ENCODE measurements at places on chromosomes 16 and 17.

DNA sequence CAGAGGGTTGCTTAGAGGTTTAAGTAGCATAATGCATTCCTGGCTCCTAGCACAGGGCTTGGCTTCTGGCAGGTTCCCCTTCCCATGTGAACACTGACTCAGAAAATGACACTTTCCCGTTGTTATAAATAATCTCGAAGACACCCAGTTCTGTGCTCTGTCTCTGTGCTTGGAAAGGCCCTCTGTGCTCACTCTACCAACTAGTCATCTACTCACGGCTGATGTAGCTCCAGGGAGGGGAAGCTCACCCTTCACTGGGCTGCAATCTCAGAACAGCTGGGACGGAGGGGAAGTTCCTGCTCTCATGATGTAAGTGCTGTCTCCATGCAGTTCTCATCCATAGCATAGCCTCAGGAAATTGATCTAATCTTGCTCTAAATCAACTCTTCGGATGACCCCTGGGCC is 230.5 kb upstream of the ASIC2 start:
- no peak for DNase-seq

- no peak for DNase-seq
Observed at GRCh38 chr17:40679523-40679907, 14.5 kb upstream of the KRT222 start.

DNA sequence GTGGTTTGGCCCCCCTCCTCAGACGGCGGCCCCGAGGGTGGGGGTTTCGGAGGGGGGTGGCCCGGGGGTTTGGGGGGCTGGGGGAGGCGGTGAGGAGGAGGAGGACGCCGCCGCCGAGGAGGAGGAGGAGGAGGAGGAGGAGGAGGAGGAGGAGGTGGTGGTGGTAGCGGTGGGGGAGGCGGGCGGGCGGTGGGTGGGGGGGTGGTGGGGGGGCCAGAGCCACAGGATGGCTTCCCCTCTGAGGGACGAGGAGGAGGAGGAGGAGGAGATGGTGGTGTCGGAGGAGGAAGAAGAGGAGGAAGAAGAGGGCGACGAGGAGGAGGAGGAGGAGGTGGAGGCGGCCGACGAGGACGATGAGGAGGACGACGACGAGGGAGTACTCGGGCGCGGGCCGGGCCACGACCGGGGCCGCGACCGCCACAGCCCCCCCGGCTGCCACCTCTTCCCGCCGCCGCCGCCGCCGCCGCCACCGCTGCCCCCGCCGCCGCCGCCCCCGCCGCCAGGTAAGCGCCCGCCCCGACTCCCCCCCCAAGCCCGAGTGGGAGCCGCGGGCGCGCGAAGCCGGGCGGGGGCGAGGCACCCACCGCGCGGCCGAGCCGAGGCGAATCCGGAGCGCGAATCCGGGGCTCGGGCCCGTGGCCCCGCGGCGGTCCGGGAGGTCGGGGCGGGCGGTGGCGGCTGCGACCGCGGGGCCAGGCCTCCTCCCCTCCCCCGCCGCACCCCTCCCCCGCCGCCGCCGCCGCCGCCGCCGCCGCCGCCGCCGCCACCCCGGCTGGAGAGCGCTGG is 3.8 kb upstream of the CHD3 start:
- peak; percentile 17 for DNase-seq

DNA sequence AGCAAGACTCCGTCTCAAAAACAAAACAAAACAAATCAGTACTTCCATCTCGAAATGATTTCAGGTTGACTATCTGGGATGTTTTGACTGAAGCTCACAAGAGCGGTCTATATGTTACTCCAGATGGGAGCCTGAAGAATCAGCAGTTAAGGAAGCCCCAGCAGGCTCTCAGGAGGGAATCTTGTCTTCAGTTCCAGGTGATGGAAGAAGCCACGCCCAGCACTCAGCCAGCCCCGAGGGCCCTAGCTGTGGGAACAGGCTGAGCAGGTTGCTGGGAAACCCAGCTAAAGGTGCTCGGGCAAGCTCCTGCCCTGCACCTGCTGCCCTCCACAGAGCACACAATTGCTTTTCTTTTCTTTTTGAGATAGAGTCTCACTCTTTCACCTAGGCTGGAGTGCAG is 32.4 kb downstream of the WIPI1 start:
- no peak for DNase-seq

DNA sequence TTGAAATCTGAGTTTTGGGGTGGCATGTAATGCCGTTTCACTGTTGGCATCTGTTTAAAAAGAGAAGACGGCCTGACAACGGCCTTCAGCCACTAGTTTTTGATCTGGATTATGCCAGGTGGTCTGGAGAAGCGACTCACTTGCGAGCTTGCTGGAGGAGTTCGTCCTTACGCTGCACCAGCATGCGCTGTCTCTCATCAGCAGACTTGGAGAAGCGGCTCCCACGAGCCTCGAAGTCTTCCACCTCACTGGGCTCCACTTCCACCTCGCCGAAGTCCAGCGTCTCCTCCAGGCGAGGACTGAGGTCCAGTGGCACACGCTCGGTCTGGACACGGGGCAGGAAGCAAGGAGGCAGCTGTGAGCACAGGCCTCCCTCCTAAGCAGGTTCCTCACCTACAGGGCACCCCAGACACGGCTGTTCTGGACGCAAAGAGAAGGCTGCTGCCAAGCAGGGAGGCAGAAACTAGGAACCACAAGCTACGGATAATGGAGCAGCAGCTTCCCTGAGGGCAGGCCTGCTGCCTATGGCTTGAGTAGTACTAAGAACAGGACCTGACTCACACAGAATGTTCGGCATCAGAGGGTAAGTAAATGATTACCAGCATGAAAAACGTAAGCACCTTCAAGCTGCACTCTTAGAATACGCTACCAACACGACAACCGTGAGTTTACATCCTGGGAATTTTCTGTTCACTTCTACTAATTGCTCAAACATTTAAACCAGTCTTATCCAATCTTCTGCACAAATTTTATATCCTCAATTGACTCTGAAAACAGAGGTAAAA is 61.4 kb downstream of the AMFR start:
- DNase-seq, result no peak

DNA sequence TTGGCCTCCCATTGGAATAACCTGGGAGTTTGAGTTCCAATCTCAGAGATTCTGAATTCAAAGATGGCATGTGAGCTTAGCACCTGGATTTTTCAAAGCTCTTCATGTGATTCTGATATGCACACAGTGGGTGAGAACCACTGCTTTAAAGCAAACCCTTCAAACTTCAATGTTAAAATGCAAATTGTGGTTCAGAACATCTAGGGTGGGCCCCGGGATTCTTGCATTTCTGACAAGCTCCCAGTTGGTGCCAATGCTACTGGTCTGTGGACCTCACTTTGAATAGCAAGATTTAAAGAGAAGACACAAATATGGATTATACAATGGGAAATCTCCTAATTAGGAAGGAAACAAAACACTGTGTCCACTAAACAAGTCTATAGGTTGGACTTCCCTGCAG is 43.8 kb upstream of the GPRC5B start:
- no peak for DNase-seq

GRCh38 chr16:70377782-70378181 is 31.1 kb downstream of the DDX19A start:
- no peak for DNase-seq

GRCh38 chr16:24347556-24347955 is 91.4 kb downstream of the CACNG3 start:
- no peak for DNase-seq

GRCh38 chr17:68433911-68434508 is 23.3 kb downstream of the WIPI1 start:
- no peak for DNase-seq

DNA sequence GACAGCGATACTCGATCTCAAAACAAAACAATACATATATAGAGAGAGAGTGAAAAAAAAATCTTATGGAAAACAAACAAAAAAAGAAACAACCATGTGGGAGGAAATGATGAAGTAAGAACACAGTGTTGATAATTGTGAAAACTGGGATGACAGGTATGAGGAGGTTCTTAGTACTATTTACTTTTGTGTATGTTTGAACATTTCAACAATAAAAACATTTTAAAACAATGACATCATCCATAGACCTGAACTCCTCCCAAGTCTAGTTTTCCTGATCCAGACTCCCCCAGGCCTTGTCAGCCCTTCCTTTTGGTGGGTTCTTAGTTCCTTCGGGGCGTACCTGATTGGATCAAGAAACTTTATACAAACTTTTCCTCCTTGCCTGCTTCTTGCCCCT is 51.7 kb downstream of the CCDC42 start:
- no peak for DNase-seq

GRCh38 chr16:67396159-67397035 is 3.1 kb upstream of the TPPP3 start:
- no peak for DNase-seq

- no peak for DNase-seq
Observed at GRCh38 chr16:78576941-78577340, 477.5 kb downstream of the WWOX start.

DNA sequence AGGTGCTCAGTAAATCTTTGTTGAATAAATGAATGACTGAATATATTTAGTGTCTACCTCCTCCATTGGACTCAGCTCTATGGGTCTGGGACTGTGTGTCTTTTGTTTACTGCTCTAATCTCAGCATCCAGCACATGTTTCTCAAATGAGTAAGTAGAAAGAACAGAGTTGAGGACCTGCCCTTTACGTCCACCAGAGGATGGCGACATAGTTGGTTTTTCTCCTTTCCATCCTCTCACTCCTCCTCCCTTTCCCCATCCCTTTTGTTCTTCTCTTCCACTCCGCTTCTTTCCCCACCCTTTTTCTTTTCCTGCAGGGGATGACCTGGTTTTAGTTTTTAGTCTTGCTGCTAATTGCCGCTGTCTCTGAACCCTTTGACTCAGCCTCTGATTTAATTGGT is 12.1 kb upstream of the CHP2 start:
- no peak for DNase-seq

- no peak for DNase-seq
Observed at GRCh38 chr17:80619535-80620235, 75.0 kb downstream of the RPTOR start.

- no peak for DNase-seq
Observed at GRCh38 chr17:75048249-75048878, 1.3 kb downstream of the KCTD2 start.

GRCh38 chr17:4130715-4131114 is 12.1 kb downstream of the ZZEF1 start:
- DNase-seq, result no peak

DNA sequence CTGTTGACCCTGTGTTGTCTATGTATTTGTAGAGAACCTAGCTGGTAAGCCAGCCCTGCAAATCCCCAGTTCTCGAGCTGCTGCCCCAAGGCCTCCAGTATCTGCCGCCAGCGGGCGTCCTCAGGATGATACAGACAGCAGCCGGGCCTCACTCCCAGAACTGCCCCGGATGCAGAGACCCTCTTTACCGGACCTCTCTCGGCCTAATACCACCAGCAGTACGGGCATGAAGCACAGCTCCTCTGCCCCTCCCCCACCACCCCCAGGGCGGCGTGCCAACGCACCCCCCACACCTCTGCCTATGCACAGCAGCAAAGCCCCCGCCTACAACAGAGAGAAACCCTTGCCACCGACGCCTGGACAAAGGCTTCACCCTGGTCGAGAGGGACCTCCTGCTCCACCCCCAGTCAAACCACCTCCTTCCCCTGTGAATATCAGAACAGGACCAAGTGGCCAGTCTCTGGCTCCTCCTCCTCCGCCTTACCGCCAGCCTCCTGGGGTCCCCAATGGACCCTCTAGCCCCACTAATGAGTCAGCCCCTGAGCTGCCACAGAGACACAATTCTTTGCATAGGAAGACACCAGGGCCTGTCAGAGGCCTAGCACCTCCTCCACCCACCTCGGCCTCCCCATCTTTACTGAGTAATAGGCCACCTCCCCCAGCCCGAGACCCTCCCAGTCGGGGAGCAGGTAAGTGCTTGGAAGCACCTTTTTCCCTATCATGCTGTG is 23.1 kb upstream of the CDC6 start:
- DNase-seq, result no peak

DNA sequence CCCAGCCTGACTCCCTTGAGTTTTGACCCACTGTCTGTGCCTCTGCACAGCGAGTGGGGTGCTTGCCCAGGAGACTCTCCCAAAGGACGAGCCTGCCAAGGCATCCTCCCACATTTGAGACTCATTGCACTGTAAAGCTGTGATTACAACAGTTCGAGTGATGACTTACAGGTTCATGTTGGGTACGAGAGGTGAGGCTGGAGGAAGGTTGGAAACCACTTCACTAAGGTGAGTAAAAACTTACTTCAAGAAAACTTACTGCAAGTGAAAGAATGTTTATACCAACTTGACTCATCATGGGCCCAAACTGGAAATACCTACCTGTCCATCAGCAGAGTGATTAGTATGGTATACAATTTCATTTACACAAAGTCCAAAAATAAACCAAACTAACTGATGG is 360.1 kb upstream of the CDH11 start:
- DNase-seq, result no peak

Data from stimulated activated CD8-positive, alpha-beta memory T cell treated with anti-CD3 and anti-CD28 coated beads, Interleukin-7, amount 100 ng/mL, for 1 hour (primary cell).